ENCODE measurements at places on chromosomes 11 and 22.
A peak's percentile ranks its signal among the peaks of the same experiment; 100 is the strongest.

DNA sequence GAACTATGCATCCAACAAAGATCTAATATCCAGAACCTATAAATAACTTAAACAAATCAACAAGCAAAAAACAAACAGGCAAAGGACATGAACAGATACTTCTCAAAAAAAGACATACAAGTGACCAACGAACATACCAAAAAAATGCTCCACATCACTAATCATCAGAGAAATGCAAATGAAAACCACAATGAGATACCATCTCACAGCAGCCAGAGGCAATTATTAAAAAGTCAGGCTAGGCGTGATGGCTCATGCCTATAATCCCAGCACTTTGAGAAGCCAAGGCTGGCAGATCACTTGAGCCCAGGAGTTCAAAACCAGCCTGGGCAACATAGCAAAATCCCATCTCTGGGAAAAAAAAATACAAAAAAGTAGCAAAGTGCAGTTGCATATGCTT is 10.7 kb downstream of the SAA4 start:
- DNase-seq = no peak

GRCh38 chr11:62427630-62428233 is 8.9 kb downstream of the SCGB1A1 start:
- DNase-seq = no peak

- peak; percentile 8 for DNase-seq
Observed at GRCh38 chr11:123258877-123259276, 63.8 kb upstream of the CLMP start.

- no peak for DNase-seq
Observed at GRCh38 chr11:3747704-3748103, 49.6 kb downstream of the NUP98 start.

DNA sequence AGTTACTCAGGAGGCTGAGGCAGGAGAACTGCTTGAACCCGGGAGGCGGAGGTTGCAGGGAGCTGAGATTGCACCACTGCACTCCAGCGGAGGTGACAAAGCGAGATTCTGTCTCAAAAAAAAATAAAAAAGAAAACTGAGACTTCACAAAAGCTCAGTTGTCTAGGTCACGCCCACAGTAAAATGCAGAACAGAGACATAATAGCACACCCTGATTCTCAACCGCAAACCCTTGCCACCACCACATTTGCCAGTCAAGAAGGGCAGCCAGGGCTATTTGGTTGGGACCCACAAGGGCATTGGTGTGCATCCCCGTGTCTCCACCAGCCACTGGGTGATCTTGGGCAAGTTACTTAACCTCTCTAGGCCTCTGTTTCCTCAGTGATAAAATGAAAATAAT is 25.4 kb downstream of the CREB3L1 start:
- no peak for DNase-seq

- no peak for DNase-seq
Observed at GRCh38 chr11:125364121-125364826, 131.8 kb downstream of the FEZ1 start.

GRCh38 chr11:10688401-10688800 is 5.2 kb downstream of the IRAG1 start:
- DNase-seq = no peak

DNA sequence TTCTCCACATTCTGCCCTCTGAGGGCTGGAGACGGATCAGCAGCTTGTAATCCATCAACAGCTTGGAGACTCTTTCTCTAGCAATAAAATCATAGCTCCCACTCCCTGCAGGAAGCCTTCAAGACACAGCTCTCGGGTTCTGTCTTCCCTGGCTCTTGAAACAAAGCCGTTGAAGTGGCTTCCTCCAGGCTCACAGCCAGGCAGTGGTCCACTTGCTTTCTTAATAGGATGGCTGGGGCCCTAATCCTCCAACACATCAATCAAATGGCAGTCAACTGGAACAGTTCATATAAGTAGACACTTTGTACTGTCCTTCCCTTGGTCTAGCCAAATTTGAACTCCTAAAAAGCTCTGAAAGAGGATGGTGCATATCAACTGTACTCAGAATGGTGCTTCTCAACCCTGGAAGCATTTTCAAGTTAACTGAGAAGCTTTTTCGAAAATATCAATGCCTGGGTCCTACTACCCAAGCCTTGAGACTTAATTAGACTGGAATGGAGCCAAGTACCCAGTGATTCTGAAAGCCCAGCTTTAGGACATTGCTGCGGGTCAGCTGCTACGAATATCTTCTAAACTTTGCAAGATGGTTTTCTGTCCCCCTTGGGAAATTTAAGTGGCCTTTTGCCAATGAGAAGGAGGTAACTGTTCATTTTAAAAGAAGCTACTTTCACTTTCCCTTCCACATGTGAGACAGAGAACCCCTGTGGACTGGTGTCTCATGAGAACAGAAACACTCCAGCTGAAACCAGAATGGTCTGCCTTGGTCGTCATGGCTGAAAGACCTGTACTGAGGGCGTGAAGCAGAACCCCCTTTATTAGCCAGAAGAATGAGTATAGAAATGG is 74.7 kb downstream of the SC5D start:
- DNase-seq = no peak

DNA sequence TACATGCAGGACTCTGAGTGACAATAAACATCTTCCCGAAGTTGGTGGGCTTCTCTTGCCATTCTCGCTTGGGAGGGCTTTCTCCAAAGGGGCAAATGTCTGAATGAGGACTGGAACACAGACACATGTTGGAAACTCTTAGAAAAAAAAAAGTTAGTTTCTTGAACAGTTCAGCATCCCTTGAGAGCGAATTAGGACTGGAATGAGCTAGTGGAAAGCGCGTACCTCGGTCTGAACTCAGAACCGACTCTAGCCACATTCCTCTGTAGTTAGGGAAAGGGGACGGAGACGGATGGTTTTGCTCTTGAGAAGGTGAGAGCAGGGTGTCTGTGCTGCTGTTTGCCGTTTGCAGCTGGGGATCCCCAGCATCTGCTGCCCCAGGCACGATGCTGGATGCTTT is 517.3 kb downstream of the TBC1D22A start:
- DNase-seq = no peak

DNA sequence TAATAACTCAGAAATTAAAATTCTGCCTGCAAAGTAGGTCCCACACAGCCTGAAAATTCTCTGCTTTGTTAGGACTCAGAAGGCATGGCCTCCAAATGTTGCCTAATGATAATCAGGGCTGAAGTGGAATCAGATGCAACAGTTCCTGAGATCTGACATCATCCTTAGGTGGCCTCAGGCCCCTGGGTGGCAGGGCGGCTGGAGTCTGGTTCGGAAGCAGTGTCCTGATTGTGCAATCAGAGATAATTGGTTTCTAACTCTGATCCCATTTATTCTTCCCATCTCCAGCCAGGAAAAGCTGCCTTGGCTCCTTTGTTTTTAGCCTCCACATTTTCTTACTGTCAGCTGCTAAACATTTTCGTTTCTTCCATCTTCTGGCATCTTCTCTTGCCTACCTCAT is 399.3 kb downstream of the OPCML start:
- no peak for DNase-seq

DNA sequence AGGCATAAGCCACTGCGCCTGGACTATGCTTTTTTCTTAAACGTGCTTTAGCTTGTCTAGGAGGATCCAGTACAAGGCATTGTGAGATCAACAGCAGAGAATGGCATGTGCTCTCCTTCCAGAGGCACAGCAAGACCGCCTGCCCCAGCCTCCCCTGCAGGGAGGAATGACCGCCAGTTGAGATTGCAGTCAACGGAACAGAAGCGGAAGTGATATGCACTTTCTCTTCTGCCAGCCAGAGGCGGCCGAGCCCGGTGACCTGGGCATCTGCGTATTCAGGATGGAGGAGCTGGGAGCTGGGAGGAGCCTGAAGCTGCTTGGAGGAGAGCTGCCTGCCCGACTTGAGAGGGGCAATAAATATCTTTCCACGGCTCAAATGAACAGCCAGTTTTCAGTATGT is 243.0 kb downstream of the CTTN start:
- DNase-seq = no peak

- no peak for DNase-seq
Observed at GRCh38 chr11:57586711-57587245, 10.7 kb upstream of the SERPING1 start.

DNA sequence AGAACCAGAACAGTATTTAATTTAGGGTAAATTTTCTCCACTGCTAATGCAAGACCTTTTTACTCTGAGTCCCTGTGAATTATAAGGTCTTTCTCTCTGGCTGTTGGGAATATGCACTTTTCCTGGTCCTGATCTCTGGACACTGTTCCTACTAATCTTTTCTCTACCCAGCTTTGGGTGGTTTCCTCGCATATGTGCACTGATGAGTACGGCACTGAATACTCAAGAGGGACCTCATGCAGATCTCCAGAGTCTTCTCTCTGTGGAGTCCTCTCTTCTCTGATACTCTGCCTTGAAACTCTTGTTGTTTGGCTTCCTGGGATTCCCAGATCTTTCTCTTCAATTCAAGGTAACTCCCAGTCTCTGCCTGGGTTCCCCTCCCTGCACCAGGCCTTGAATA is 14.0 kb downstream of the KCTD14 start:
- no peak for DNase-seq

GRCh38 chr11:128905345-128906184 is 14.4 kb downstream of the KCNJ5 start:
- no peak for DNase-seq

DNA sequence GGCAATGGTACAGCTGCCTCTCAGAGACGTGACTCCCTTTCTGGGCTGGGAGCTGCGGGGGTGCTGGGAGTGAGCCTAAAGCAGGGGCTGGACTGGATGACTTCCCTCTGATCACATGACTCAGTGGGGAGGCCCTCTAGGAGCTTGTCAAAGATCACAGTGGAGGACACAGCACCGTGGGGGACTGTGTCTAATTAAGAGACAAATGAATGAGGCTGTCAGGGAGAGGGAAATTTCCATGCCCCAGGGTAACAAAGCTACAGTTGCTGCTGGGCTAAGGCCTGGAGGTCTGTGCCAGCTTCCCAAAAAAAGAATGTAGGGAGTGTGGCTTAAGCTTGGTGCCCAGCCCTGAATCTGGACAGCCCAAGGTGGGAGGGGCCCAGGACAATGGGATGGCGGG is 262.8 kb upstream of the PLET1 start:
- DNase-seq = peak; percentile 18

- DNase-seq = no peak
Observed at GRCh38 chr11:72569966-72570892, 104.0 kb downstream of the PDE2A start.

- DNase-seq = no peak
Observed at GRCh38 chr22:32413719-32414118, 1.7 kb upstream of the RTCB start.

DNA sequence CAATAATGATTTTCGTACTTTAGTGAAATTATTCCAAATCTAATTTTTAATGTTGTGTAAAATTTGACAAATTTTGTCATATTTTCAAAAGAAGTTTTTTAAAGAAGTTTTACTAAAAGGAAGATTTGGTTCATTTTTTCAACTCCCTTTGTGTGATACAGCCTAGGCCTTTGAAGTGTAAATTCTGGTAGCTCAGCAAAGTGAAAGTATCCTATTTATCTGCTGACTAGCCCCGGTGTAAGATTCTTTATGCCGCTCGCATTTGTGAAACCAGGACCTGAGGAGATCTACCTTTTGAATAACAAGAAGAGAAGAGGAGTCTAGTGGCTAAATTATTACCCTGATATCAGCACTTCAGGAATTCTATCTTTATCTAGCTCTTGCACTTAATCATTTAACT is 177.4 kb downstream of the JRKL start:
- DNase-seq = no peak

DNA sequence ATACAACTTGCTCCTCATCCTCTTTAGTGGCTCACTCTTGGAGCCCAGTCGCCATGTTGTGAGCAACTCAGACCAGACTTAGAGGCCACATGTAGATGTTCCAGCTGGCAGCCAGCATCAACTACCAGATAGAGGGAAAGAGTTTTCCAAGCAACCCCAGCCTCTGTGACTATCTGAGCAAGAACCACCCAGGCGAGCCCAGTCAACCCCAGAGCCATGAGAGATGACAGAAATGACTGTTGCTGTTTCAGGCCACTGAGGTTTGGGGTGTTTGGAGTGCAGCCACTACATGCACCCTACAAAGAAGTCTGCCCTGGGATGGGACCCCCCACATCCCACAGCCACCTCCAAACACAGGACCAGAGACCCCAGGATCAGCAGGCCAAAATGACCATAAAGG is 24.8 kb upstream of the CLDN5 start:
- DNase-seq = no peak

- no peak for DNase-seq
Observed at GRCh38 chr11:115528225-115528624, 24.0 kb upstream of the CADM1 start.

GRCh38 chr22:33873186-33873585 is 47.1 kb downstream of the LARGE1 start:
- no peak for DNase-seq

DNA sequence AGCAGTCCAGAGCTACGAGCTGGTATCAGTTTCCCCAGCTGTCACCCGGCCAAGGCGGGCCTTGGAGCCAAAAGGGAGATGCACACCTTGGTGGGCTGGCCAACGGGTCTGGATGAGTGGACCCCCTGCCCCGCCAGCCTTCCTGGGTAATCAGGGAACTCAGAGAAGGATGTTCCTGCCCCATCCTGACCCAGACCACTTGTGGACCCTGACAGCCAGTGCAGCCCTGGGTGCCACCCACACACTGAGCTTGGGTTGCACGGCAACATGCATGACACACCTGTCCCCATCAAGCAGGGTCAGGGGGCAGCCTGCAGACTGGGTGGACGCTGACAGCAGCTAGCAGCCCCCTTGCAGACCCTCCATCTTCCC is 8.6 kb downstream of the SLC25A1 start:
- no peak for DNase-seq

DNA sequence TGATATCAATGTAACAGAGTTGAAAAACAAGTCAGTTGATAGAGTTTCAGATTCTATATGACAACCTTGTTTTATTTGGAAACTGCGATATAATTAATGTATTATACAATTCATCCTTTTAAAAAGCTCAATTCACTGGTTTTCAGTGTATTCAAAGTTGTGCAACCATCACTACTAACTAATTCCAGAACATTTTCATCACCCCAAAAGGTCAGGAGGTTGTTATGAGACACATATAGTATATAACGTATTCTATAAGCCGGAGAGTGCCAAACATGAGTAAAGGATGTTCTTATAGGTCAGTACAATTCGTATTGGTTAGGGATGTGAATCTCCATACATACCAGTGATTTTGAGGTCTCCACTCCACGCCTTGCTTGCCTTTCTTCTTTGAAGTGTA is 40.1 kb upstream of the UCP3 start:
- DNase-seq = no peak

- no peak for DNase-seq
Observed at GRCh38 chr11:57103899-57104605, 77.7 kb upstream of the LRRC55 start.

- no peak for DNase-seq
Observed at GRCh38 chr11:31657091-31657490, 147.5 kb downstream of the ELP4 start.

GRCh38 chr11:2717561-2718325 is 17.9 kb upstream of the KCNQ1OT1 start:
- DNase-seq = no peak

- DNase-seq = no peak
Observed at GRCh38 chr11:96465512-96465911, 75.7 kb downstream of the JRKL start.

DNA sequence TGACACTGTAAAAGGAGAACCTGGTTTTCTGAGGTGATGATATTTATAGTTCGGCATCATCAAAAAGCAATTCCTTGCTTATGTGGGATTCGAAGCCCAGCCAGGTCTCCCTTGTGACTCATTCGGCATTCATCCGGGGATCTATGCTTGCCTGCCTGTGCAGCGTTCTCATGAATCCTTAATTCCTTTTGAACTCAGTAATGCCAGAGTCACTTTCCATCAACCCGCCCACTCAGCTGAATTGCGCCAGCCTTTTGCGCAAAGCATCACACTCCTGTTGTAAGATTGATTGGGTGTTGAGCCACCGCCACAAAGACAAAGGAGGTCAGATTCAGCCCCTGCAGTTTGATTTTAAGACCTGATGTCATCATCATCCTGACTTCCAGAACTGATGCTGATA is 128.6 kb downstream of the SLC17A6 start:
- no peak for DNase-seq
